ENCODE measurements at places on chromosomes 2 and 18. TPM values are rescaled to one million over a fixed set of nuclear protein-coding genes. Genes with fewer than 3 reads are reported as not detected.

The TSGA10 gene
- 3.7 TPM for total RNA-seq

The TM4SF20 gene
- not detected for total RNA-seq

The CHPF gene
- 12.6 TPM for total RNA-seq

DNA sequence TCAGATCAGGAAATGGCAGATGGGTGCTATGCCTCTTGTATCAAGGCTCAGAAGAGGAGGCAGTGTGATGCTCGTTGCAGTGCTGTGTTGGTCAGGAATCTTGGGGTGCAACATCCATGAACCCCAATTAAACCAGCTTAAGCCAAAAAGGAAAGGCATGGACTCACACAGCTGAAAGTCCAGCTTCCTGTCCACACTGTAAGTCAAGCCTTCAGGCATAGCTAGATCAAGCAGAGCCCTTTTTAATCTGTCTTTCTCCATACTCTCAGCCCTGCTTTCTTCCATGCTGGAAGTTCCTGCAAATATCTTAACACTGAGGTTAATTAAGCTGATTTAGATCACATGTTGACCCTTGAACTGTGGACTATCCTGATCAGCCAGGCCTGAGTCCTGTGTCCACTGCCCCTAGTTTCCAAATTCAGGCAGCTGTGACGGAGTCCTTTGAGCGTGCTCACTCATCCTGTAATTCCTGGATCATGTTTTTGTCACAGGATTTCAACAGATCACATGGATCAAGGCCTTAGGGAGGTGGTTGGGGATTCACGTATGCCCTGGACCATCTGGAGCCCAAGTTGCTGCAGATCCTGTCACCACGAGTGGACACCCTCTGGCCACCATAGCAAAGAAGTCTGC, 4.5 kb upstream of the C2orf74 start:
- no peak for DNase-seq
- H3K27me3 ChIP-seq = no peaks in the 10 kb centered on the region
- H3K4me3 ChIP-seq = no peak overlapping the region
- no peak overlapping the region for H3K27ac ChIP-seq
- no peaks in the 10 kb centered on the region for H3K36me3 ChIP-seq

The CD8B2 gene
- not detected for total RNA-seq

DNA sequence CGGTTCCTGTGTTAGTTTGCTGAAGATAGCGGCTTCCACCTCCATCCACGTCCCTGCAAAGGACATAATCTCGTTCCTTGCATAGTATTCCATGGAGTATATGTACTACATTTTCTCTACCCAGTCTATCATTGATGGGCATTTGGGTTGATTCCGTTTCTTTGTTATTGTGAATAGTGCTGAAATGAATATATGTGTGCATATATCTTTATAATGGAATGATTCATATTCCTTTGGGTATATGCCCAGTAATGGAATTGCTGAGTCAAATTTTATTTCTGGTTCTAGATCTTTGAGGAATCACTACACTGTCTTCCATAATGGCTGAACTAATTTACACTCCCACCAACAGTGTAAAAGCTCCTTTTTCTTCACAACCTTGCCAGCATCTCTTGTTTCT, 255.4 kb upstream of the CDH2 start:
- no peaks in the 10 kb centered on the region for H3K36me3 ChIP-seq
- H3K27ac ChIP-seq = no peak overlapping the region

DNA sequence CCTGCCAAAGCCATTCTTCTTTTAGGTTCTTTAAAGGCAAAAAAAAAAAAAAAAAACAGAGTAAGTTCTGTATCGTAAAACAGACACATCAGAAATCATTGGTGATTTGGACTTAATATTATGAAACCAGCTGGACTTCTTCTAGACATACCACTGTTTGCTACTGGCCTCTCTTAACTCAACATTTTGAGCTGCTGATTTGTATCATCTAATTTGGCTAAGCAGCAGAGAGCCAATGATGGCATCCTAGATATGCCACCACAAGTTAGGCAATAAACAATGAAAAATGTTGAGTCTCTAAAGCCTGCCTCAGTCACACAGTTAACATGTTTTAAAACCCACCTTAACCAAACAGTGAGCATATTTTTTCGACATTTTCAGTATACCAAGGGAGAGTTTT, 1034.3 kb upstream of the NXPH2 start:
- H3K27ac ChIP-seq = no peak overlapping the region
- H3K27me3 ChIP-seq = no peaks in the 10 kb centered on the region
- no peaks in the 10 kb centered on the region for H3K36me3 ChIP-seq
- DNase-seq = no peak
- H3K4me3 ChIP-seq = no peak overlapping the region
- no peaks in the 10 kb centered on the region for H3K4me1 ChIP-seq
